Transverse colon (tissue), 4 donors: ENCODE measurements at places on chromosomes 7 and 10. TPM values are rescaled to one million over a fixed set of nuclear protein-coding genes. Genes with fewer than 3 reads are reported as not detected.

DNA sequence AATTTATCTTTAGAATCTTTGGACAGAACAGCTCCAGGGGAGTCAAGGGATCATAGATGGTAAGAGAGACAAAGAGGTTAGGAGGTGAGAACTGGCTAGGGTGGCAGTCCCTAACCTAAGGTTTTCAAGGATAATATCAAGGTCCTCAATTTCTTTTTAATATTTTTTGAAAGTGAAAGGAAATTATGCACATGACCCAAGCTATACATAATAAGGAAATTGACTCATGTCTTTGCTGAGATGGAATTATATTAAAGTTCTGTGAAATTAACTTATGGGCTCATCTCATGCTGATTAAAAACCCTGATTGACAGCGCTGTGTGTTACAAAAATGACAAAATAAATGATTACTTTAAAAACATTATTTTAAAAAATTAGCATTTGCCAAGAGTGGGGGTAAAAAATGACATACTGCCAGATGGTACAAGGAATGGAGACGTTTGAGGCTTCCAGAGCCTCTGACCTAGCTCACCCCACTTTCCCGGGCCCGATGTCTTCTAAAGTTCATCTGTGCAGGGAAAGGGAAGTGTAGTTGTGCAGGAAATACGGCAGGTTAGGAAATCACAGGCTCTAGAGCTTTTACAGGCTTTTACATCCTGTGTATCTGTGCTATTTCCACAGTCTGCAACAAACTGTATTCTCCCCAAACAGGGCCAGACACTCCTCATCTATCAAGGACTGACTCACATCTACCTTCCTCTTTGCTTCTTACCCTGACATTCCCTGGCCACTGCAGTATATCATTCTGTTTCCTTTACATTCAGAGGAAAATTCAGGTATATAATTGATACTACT is 185.6 kb upstream of the PRSS58 start:
- no peak for DNase-seq

GRCh38 chr10:102542800-102543418 is 39.1 kb downstream of the SUFU start:
- no peak for DNase-seq

DNA sequence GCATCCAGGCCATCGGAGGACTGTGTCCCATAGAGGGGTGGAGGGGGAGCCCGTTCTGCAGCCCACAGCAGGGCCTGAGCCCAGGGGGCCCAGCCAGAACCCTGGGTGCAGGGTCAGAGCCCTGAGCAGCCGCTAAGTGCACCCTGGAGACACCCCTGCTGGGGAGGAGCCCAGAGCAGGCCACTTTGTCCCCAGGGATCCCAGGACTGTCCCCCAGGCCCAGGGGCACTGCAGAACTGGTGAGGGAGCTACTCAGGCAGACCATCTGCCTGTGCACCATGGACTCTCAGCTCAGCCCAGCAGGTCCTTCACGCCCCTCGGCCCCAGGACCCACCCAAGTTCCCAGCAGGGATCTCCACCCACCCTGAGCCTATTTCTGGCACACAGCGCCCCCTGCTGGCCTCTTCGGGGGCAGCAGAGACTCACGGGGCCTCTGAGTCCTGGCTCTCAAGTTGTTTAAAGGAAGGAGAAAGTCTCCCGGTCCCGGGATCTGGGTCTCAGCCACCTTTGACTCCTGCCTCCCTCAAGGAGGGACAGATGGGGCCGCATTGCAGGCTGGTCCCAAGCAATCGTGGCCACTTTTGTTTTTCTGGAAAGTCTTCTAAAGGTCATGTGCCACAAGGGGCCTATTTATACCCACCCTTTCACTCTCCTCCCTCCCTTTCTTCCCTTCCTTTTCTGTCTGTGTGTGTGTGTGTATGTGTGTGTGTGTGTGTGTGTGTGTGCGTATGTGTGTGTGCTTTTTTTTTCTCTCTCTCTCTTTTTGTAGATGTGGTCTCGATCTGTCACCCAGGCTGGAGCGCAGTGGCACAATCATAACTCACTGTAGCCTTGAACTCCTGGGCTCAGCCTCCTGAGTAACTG is 90.3 kb downstream of the MYL10 start:
- DNase-seq = peak; percentile 62

GRCh38 chr7:47843291-47843690 is 105.0 kb downstream of the PKD1L1 start:
- DNase-seq = no peak

- no peak for DNase-seq
Observed at GRCh38 chr10:3624367-3624766, 160.6 kb downstream of the KLF6 start.

GRCh38 chr10:44439239-44439957 is 54.5 kb upstream of the CXCL12 start:
- DNase-seq = no peak

DNA sequence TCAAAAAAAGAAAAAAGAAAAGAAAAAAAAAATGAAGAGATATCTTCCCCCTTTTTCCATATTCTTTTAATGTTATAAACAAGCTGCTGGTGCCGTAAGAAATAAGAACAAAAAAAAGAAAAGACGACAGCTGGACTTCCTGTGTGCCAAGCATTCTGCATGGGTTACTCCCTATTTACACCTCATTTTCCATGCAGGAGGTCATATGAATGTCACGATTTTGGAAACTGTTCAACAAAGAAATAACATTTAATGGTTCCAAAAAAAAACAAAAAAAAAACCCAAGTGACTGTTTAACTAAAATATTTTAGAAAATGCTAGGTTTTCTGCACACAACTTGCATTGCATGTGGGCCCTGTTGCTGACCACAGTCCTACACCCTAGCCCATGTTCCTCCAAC is 159.3 kb downstream of the TNS3 start:
- no peak for DNase-seq

GRCh38 chr7:130134726-130135125 is 64.4 kb downstream of the KLHDC10 start:
- DNase-seq = no peak

GRCh38 chr10:23364378-23364777 is 19.8 kb upstream of the C10orf67 start:
- DNase-seq = no peak

DNA sequence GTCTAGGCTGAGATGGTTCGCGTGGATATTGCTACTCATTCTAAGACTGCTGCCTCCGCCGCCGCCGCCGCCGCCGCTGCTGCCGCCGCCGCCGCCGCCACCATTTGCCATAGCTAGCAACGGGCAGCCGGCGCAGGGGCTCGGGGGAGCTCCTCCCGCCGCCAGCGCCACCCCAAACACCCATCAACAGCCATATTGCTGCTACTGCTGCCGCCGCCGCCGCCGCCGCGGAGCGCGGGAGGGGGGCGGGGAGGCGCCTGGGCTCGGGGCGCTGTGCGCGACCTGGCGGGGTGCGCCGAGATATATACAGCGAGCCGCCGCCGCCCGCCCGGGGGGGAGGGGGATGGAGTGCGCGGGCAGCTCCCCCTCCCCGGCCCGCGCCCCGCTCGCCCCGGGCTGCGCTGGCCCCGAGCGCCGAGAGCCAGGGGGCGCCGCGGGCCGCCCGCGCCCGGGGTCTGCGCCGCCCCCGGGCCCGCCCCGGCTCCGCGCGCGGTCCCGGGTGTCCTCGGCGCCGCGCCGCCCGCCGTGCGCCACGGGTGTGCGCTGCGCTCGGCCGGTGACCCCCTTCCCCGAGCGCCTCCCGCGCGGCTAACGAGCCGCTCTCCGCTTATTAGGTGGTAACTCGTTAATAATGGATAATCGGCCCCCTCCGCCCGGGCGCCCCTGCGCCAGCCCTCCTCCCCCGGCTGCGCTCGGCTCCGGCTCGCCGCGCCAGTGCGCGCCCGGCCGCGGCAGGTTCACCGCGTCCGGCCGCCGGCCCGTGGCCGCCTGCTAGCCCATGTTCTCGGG is at the start of gene KCNMA1:
KCNMA1 (minus strand) TSS at position 277 of the 789 bp plus-strand sequence.
- DNase-seq = peak; percentile 26

DNA sequence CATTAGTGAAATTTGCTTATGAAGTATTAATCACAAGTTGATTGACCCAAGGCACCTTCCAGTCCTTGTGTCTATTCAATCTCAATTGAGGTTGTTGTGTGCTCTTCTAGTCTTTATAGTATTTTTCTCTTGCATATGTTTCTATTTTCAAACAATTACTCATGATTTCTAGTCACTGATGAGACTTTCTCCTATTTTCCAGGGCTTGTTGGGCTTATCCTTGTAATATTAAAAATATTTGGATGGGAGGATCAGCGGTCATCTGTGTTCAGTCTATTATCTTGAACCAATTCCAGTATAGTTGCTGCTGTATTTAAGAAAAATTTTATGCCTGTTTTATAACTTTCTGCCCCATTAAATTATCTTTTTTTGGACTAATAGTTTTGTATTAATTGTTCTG is 154.4 kb downstream of the PTEN start:
- no peak for DNase-seq

DNA sequence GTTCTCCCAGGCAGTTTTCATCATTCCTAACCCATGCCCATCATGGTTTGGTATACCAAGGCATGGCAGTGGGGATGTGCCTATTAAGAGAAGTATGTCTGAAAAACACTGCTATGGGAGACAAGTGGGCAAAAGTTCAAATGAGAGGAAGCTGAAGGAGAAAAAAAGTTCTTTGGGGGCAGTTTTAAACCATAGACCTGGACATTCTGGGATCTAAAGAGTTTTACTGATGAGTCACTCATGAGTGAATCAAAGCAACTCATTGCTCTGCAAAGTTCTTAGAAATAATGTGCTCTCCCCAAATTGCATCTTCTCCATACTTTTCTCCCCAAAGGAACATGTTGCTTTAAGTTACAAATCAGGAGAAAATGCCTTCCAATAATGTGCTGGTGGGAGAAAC is 256.9 kb upstream of the MTPN start:
- DNase-seq = no peak

- DNase-seq = peak; percentile 82
Observed at GRCh38 chr10:109977382-109977806, 30.4 kb upstream of the ADD3 start.

DNA sequence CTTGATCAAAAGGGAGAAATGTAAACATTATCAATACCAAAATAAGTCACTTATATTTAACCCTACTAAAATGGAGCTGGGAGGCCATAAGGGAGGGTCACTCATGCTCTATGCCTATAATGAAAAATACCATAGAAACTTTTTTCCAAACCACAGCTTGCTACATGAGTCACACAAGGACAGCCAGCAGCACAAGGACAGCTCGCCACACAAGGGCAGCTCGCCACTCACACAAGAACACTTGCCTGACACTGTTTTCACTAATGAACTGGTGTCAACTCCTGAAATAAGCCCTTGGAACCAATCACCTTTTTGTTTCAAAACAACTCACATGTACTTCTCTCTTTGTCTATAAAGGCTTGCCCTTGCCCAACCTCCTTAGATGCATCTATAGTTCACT is 43.3 kb downstream of the FRMPD2 start:
- no peak for DNase-seq

- DNase-seq = no peak
Observed at GRCh38 chr7:11193131-11193867, 219.6 kb downstream of the PHF14 start.

- DNase-seq = no peak
Observed at GRCh38 chr7:99036546-99037111, 107.3 kb downstream of the SMURF1 start.

- no peak for DNase-seq
Observed at GRCh38 chr7:105831302-105831620, 45.1 kb downstream of the ATXN7L1 start.

GRCh38 chr10:126770809-126771208 is 100.3 kb upstream of the C10orf90 start:
- DNase-seq = no peak

DNA sequence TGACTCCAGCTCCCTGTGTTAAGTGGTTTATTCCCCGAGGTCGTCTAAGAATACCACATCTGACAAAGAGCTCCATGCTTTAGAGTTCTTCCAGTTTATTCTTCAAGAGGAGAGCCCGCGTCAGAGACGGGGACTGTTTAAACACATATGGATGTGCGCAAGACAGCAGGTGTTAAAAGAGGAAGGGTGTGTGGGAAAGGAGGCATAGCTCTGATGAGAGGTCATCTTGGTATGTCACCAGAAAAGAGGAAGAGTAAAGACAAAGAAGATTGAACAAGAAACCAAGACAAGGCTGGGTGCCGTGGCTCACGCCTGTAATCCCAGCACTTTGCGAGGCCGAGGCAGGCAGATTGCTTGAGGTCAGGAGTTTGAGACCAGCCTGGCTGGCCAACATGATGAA is 258.7 kb downstream of the CCDC3 start:
- no peak for DNase-seq

- DNase-seq = no peak
Observed at GRCh38 chr7:68678196-68678595, 920.1 kb upstream of the AUTS2 start.

GRCh38 chr7:21763818-21764217 is 181.9 kb downstream of the CDCA7L start:
- DNase-seq = no peak

- DNase-seq = peak; percentile 47
Observed at GRCh38 chr10:103692436-103692951, 162.9 kb downstream of the SH3PXD2A start.

- DNase-seq = no peak
Observed at GRCh38 chr7:42560866-42561265, 323.9 kb upstream of the GLI3 start.

GRCh38 chr7:123154231-123154860 is 45.4 kb downstream of the SLC13A1 start:
- DNase-seq = peak; percentile 80

DNA sequence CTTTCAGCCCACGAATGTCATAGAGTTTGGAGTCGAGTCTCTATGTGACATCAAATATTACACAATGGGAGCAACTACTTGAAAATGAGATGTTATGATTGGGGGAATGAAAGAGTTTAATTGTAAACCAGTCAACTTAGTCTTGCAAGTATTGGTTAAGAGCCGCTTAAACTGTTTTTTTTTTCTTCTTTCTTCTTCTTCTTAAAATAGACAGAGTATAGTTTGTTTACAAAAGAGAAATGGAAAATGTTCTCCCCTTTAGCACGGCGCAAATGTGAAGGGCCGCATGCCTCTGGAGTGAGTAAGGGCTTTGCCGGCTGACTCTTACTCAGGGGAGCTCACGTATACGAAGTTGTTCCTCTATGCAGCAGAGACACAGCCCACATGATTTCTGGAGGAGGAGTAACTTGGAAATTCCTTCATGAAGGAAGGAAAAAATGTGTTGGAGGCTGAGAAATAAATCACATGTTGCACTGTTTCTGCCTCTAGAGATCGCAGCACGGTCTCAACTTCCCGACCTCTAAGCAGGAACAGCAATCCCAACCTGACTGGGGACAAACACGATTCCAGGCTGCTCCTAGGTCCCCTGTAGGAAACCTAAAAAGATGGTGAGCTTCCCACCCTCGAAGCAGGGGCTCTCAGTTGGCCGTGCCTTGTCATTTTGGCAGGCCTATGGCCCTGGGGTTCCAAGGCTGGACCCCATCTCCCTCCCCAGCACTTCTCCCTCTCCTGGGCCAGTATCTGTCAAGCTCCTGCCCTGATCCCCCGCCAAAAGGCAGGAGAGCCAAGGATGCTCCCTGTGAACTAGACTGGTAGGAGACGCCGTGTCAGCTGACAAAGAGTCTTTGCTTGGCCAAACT is 44.8 kb downstream of the MYOF start:
- peak; percentile 64 for DNase-seq

GRCh38 chr7:121138262-121138933 is 149.9 kb downstream of the CPED1 start:
- peak; percentile 14 for DNase-seq

The CTAGE4 gene
- 25.6 TPM for total RNA-seq

The ACSM6 gene
- not detected for total RNA-seq

The TUBAL3 gene
- 29.5 TPM for total RNA-seq

The ZNRF2 gene
- total RNA-seq = 83.0 TPM

The FAM25C gene
- not detected for total RNA-seq

The UNC5B gene
- total RNA-seq = 12.3 TPM

The ORC5 gene
- 9.0 TPM for total RNA-seq

The VKORC1L1 gene
- 16.0 TPM for total RNA-seq

The HOXA1 gene
- total RNA-seq = 1.9 TPM

The HMX2 gene
- 0.64 TPM for total RNA-seq

The SLC26A4 gene
- not detected for total RNA-seq
